Stimulated activated CD8-positive, alpha-beta memory T cell treated with anti-CD3 and anti-CD28 coated beads, Interleukin-7, amount 100 ng/mL, for 1 hour (primary cell): ENCODE measurements at places on chromosomes 2 and 18.

DNA sequence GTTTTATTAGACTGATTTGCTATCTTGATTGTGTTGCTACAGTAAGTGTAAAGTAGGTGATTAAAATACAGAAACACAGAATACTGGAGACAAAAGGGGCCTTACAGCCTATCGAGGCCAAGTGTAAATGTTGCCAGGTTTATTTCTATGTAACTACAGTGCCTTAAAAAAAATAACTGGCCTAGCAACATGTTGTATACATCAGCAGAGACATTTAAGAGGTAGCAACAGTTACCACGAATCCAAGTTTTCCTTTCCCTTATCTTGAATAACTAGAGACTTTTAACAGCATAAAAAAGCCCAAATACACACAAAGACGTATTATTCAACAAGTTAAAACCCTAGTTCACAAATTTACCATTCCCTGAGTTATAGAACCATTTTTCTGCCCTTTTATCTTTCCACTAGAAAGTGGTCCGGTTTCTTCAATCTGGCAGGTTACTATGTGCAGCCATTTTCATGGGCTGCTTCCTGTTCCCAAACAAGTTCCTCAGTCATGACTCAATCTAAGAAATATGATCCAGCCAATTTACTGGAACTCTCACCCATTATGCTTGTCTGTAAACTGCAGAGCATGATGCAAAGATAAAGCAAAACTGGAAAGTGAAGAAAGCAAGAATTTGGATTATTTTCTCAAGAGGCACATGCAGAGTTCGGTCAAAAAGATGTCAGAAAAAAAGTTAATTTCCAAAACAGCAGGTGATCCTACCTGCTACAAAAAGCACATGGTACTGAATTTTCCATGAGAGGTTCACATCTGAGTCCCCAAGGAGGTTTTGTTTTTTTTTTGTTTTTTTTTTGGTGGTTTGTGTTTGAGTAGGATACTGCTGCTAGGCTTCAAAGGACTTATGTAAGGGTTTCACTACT lies 22.2 kb downstream of the NFE2L2 start:
- no peak for DNase-seq

DNA sequence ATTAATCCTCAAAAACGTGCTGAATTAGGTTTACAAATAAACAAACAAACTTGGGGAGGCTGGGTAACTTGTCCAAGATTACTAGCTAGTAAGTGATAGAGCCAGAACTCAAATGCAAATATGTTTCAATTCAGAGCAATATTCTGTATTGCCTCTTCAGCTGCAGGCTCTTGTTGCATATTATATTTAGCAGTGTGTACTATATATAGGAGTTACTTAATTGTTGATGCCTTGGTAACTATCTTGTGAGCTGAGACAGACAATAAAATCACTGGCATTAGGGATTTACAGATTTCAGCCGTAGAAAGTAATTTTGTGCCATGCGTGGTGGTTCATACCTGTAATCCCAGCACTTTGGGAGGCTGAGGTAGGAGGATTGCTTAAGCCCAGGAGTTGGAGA lies 10.2 kb upstream of the ANKRD12 start:
- DNase-seq, result no peak

GRCh38 chr2:80380736-80381135 lies 76.2 kb upstream of the LRRTM1 start:
- DNase-seq, result no peak

DNA sequence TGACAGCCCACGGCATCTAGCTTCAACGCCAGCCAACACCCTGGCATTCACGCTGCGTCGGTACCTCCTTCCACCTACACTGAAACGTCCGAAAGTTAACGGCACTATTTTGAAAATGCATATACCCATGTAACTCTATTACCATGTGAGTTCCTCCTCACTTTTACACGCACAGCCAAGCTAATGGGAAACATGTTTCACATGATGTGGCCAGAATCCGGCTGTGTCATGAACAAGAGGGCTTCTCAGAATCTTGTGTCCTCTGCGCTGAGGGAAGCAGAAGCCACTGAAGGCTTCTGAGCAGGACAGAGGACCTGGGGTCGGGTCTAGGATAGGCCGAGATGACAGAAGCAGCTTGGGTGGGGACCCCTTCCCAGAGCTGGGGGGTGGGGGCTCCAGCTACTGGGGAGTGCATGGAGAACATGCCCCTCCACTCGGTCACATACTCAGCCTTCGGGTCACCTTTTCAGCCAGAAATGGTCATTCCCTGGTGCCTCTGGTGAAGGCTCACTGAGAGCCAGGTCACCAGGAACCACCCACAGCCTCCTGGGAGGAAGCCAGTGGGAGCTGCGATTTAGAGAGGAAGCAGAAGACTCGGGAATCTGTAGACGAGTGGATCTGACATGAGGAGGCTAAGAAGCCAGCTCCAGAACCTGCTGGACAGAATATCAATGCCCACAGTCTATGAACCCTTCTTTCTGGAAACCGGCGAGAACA lies 41.5 kb downstream of the HDAC4 start:
- DNase-seq, result no peak

GRCh38 chr2:7703048-7703447 lies 785.8 kb downstream of the RNF144A start:
- DNase-seq, result no peak

GRCh38 chr2:173354073-173354581 lies 545 bp upstream of the CDCA7 start:
- no peak for DNase-seq

- no peak for DNase-seq
These were observed 3.6 kb downstream of the ZAP70 start for GRCh38 chr2:97716695-97717612.

GRCh38 chr2:102736110-102736409 lies 25.8 kb upstream of the TMEM182 start:
- no peak for DNase-seq

- no peak for DNase-seq
These were observed 40.3 kb downstream of the CCDC93 start for GRCh38 chr2:117973498-117974082.

GRCh38 chr2:73406996-73407395 lies 21.4 kb downstream of the ALMS1 start:
- DNase-seq, result no peak

GRCh38 chr18:31983020-31983419 lies 35.6 kb upstream of the RNF125 start:
- no peak for DNase-seq

- DNase-seq, result no peak
These were observed 190.4 kb downstream of the BABAM2 start for GRCh38 chr2:28080911-28081310.

- no peak for DNase-seq
These were observed 59.6 kb downstream of the TPGS2 start for GRCh38 chr18:36769172-36769571.

DNA sequence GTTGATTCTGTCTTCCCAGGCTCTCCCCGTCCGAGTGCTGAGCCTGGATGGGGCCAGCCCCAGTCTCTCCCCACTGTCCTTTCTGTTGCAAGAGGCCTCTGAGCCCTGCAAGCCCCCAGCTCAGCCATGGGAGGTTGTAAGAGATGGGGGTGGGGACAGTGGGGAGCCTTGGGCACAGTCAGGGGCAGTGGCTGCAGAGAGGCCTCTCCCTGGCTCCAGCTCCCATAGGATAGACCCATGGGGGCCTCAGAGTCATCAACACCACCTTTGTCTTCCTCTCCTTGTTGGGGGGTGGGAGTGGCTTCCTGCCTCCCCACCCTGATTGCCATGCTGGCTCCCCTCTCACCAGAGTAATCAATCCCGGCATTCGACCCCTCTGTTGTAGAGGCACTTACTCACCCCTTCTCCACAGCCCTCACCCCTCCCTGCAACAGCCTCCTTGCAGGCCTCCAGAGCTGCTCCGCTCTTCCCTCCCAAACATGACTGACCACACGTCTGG lies 37.5 kb upstream of the NPAS2 start:
- DNase-seq, result no peak

DNA sequence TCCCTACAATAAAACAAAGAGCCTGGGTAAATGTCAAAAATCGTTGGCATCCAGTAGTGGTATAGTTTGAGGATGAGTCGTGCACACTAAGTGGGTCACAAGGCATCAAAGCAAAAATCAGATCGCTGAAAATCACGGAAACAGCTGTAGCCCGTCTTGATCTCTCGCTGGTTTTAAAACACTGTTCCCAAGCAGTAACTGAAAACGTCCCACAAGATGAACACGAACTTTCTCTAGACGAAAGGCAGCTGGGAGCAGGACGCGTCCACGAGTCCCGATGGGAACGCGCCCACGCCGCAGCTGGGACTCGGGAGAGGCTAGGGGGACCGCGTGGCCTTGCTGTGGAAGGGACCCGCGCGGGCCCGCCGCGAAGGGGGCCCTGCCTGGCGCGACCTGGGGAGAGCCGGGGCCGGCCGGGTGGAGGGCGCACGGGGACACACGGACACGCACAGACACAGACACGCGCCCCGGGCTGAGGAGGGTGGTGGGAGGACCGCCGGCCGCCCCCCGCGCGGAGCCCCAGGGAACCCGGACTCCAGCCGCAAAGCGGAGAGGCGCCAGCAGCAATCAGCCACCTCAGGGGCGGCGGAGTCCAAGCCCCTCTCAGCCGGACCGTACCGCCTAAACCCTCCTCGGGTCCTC lies 651 bp downstream of the STK17B start:
- no peak for DNase-seq

DNA sequence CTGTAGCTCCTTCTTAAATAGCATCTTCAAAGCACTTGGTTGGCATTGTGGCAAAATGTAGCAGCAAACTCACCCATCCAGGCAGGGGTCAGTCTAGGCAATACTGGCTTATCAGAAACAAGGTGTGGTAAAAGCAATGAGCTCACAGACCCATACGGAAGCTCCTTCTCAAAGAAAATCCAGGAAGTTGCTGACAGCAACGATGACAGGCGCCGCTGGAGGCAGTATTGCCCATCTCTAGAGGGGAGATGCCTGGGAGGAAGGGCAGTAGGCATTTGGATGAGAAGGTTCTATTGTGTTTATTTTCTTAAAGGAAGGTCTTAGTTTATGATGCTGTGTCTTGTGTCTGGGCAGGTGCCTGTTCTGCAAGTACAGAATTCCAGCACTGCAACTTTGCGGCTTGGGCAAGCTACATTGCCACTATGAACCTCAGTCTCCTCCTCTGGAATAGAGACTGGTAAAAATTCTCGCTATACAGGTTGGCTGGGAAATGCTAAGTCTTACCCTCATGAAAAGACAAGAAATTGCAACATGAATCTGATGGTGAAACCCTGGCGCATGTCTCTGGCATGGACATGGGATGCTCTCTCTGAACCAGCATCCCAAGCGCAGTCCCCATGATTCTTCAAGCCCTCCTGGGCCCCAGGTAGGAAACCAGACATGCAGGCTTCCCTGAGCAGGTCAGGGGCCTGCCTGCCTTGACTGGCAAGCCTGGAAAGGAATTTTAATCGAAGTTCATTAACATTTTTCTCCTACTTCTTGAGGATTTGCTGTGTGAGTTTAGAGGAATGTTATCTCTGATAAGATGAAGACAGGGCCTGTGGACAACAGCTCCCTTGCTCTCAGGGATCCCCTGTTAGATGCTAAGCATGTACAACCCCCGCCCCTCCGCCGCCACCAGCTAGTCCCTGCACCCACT lies 156.0 kb downstream of the TFCP2L1 start:
- no peak for DNase-seq
